ENCODE measurements at places on chromosomes 4 and X. TPM values are rescaled to one million over a fixed set of nuclear protein-coding genes. Genes with fewer than 3 reads are reported as not detected.

GRCh38 chr4:40228497-40229365, 31.9 kb downstream of the RHOH start:
- no peak overlapping the region for H3K27ac ChIP-seq
- no peak overlapping the region for H3K4me3 ChIP-seq
- no peaks in the 10 kb centered on the region for H3K36me3 ChIP-seq
- no peaks in the 10 kb centered on the region for H3K4me1 ChIP-seq
- H3K27me3 ChIP-seq: peaks cover 10% of the 10 kb centered on the region

- DNase-seq: no peak
Measured at GRCh38 chr4:100208964-100209363, 18.7 kb upstream of the DDIT4L start.

GRCh38 chrX:72123471-72124185, 8.1 kb downstream of the RTL5 start:
- DNase-seq: no peak
- H3K4me3 ChIP-seq: no peak overlapping the region
- H3K27ac ChIP-seq: no peak overlapping the region
- H3K36me3 ChIP-seq: no peaks in the 10 kb centered on the region
- peaks cover 22% of the 10 kb centered on the region for H3K27me3 ChIP-seq

DNA sequence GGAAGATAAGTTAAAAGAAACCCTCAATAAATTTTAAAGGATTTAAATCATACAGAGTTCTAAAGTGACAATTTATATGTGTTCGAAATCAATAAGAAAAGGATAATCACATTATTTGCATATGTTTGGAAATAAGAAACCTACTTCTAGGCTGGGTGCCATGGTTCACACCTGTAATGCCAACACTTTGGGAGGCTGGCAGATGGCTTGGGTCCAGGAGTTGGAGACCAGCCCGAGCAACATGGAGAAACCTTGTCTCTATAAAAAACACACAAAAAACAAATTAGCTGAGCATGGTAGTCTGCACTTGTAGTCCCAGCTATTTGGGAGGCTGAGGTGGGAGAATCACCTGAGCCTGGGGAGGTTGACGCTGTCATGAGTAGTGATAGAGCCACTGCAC, 8.1 kb upstream of the SAP30 start:
- H3K4me3 ChIP-seq: no peak overlapping the region
- H3K27me3 ChIP-seq: no peaks in the 10 kb centered on the region
- no peak overlapping the region for H3K27ac ChIP-seq
- peaks cover 4% of the 10 kb centered on the region for H3K36me3 ChIP-seq
- DNase-seq: no peak

Gene ZFP42
- not detected for total RNA-seq

Gene CT45A2
- not detected for total RNA-seq

Gene MAGEA2
- not detected for total RNA-seq

Gene TENM3
- 52.1 TPM for total RNA-seq

GRCh38 chr4:163598489-163598888, 104.0 kb downstream of the TMA16 start:
- no peak overlapping the region for H3K4me3 ChIP-seq
- H3K36me3 ChIP-seq: no peaks in the 10 kb centered on the region
- no peak for DNase-seq
- no peaks in the 10 kb centered on the region for H3K27me3 ChIP-seq

Gene HTN1
- total RNA-seq: not detected

Gene FREM3
- not detected for total RNA-seq

GRCh38 chr4:20612313-20612712, 87.9 kb upstream of the PACRGL start:
- peaks cover 18% of the 10 kb centered on the region for H3K4me1 ChIP-seq
- no peak for DNase-seq
- H3K4me3 ChIP-seq: no peak overlapping the region
- peaks cover 58% of the 10 kb centered on the region for H3K36me3 ChIP-seq

DNA sequence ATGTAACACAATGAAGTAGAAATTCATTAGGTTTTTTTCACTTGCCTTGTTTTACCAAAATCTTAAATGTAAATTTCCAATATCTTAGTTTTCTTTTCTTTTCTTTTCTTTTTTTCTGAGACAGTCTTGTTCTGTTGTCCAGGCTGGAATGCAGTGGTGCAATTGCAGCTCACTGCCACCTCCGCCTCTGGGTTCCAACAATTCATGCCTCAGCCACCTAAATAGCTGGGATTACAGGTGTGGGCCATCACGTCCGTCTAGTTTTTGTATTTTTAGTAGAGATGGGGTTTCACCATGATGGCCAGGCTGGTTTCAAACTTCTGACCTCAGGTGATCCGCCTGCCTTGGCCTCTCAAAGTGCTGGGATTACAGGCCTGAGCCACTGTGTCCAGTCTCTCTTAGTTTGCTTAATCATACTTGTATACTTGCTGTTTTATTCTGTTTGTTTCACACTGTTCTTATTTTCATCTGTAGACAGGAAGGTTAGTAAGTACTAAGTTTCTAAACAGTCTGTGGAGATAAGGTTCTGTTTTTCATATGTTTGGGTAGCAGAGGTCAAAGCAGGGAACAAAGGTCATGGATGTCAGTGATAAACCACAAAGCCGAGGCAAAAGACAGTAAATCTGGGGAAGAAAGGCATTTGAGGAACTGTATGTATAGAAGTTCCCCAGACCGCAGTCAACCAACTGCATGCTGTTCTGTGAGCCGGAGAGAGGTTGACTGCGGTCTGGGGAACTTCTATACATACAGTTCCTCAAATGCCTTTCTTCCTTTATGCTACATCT, 129.1 kb downstream of the CBR4 start:
- no peak for DNase-seq
- peaks cover 73% of the 10 kb centered on the region for H3K36me3 ChIP-seq
- H3K27me3 ChIP-seq: no peaks in the 10 kb centered on the region
- no peak overlapping the region for H3K27ac ChIP-seq
- no peak overlapping the region for H3K4me3 ChIP-seq

DNA sequence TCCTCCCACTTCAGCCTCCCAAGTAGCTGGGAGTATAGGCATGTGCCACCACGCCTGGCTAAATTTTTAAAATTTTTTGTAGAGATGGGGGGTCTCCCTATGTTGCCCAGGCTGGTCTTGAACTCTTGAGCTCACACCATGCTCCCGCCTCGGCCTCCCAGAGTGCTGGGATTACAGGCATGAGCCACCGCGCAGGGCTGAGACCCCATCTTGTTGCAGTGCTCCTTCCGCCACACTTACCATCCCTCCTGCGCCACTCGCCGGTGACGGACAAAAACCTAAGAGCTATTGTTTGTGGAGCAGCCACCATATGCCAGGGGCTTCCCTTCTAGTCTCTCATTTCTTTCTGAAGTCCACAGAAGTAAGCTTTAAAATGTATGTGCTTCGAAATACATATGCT, 34.5 kb downstream of the NSG1 start:
- H3K27me3 ChIP-seq: no peaks in the 10 kb centered on the region
- H3K4me1 ChIP-seq: no peaks in the 10 kb centered on the region
- H3K36me3 ChIP-seq: peaks cover 32% of the 10 kb centered on the region
- H3K4me3 ChIP-seq: no peak overlapping the region
- H3K27ac ChIP-seq: no peak overlapping the region
- DNase-seq: no peak

GRCh38 chrX:112450810-112451209, 228.9 kb downstream of the LHFPL1 start:
- H3K4me1 ChIP-seq: no peaks in the 10 kb centered on the region
- H3K27ac ChIP-seq: no peak overlapping the region
- no peak overlapping the region for H3K4me3 ChIP-seq
- DNase-seq: no peak

- peaks cover 49% of the 10 kb centered on the region for H3K27me3 ChIP-seq
- H3K4me1 ChIP-seq: peaks cover 84% of the 10 kb centered on the region
- peaks cover 71% of the 10 kb centered on the region for H3K36me3 ChIP-seq
- peak overlapping the region; percentile 51 for H3K27ac ChIP-seq
Measured at GRCh38 chr4:76993787-76994641, 44.5 kb downstream of the SEPTIN11 start.

Gene CPE
- total RNA-seq: 0.09 TPM

- peaks cover 28% of the 10 kb centered on the region for H3K4me1 ChIP-seq
- peak; percentile 78 for DNase-seq
- peak within 1 kb of the TSS; percentile 83 for H3K27ac ChIP-seq
- H3K36me3 ChIP-seq: peaks cover 21% of the 10 kb centered on the region
- peaks cover 21% of the 10 kb centered on the region for H3K27me3 ChIP-seq
Measured at GRCh38 chr4:41256740-41257256, at the start of gene UCHL1. UCHL1 (plus strand) TSS chr4:41256928; CDS start chr4:41256977, 49 bp downstream.

Gene SRPK3
- total RNA-seq: 0.72 TPM

DNA sequence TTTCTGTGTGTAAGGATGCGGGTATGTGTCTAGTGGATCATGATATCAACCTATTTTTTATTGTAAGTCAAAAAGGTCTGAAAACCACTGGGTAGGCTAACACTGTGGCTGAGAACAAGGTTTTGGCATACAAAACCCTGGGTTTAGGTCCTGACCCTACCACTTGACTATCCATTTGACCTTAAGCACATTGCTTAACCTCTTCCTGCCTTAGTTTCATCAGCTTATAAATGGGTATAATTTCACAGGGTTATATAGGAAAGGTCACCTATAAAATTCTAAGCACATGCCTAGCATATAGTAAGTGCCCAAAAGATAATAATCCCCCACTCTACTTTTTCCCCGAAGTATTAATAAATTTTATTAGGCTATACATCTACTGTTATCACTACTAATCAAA, 263.0 kb downstream of the UNC5C start:
- peaks cover 2% of the 10 kb centered on the region for H3K27me3 ChIP-seq
- no peaks in the 10 kb centered on the region for H3K36me3 ChIP-seq
- no peak for DNase-seq
- H3K4me1 ChIP-seq: no peaks in the 10 kb centered on the region

Gene DBET
- not detected for total RNA-seq

GRCh38 chr4:56186808-56187523, 200.3 kb downstream of the AASDH start:
- no peaks in the 10 kb centered on the region for H3K36me3 ChIP-seq
- peaks cover 5% of the 10 kb centered on the region for H3K27me3 ChIP-seq
- no peak for DNase-seq

DNA sequence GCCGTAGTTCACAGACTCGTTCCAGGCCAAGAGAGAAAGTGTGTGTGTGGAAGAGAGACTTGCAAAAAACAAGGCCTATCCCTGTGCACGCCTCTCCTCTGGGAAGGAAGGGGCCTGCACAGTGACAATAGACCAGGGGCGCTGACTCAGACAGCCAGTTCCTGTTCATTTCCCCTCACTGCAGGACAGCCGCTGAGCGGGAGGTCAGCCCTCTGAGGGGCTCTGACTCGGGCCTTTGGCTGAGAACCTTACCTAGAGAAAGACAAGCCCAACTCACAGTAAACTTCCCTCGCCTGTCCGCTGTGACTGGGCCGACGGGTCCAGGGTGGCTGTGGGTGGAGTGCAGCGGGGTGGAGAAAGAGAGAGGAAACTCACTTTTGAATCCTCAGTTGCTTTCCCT, 52.1 kb downstream of the RTL5 start:
- no peak overlapping the region for H3K4me3 ChIP-seq
- H3K27ac ChIP-seq: no peak overlapping the region
- H3K4me1 ChIP-seq: no peaks in the 10 kb centered on the region
- no peak for DNase-seq
- no peaks in the 10 kb centered on the region for H3K36me3 ChIP-seq
- peaks cover 11% of the 10 kb centered on the region for H3K27me3 ChIP-seq

DNA sequence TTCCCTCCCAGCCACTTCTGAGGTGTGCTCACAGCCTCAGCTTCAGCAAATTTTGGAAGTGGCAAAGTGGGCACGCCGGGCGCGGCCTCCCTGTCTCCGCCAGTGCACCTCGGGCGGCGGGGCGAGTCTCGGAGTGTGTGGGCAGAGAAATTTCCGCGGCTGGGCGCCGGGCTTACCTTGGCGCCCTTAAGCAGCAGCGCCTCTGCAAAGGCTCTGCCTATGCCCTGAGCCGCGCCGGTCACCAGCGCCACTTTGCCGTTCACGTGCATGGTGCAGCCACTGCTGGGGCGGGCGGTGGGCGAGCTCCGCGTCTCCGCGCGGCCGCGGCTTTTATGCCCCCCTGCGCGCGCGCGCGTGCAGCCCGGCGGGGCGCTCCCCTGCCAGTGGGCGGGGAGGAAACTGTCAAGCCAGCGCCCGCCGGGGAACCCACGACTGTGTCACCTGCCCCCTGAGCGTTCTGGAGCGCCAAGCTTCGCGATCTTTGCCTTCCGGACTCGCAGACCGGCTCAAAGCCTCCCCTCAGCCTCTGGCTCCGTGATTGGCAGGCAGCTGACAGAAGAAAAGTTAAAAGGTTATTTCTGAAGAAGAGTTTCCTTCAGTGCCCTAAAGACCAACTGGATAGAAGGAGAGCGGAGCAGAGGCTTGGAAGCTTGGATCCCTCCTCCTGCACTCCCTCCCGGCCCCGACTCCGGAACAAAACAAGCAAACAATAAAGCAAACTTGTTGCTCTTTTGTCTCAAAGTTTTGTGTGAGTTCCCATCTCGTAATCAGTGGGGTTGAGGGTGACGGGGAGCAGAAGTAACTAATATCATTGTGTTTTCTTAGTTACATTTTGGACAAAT, at the start of gene HPGD:
Gene HPGD (minus strand): TSS at position 306 of the 842 bp plus-strand sequence. CDS start 37 bp downstream, at position 269.
- no peaks in the 10 kb centered on the region for H3K36me3 ChIP-seq
- H3K27me3 ChIP-seq: 0 out of 2 replicates have a peak, but pooled peaks cover 6% of the 10 kb centered on the region
- no peak within 1 kb of the TSS for H3K27ac ChIP-seq
- no peaks in the 10 kb centered on the region for H3K4me1 ChIP-seq

DNA sequence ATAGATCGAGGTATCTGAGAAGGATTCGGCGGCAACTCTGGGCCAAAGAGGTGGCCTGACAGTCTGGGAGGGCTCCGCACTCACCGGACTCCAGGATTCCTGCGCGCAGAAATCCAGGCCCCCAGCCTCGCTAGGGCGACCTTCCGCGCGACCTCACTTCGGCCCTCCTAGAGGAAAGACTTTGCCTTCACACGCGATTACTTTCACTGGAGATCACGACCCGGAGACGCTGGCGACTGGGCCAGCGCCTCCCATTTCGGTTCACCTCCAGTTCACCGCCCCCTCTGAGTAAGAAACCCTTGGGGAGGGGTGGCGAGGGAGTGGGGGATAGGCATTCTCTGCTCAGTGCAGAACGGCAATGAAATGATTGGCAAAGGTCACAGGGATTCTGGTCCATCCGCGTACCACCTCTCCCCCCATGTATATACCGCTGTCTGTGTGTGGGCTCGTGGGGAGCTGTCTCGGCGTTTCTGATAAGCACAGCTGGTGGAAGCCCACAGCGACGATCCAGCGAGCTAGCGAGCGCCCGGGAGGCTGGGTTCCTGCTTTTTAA, 2.5 kb downstream of the POU3F4 start:
- H3K4me1 ChIP-seq: 0 out of 2 replicates have a peak, but pooled peaks cover 5% of the 10 kb centered on the region
- no peaks in the 10 kb centered on the region for H3K36me3 ChIP-seq
- H3K27ac ChIP-seq: no peak overlapping the region
- H3K4me3 ChIP-seq: peak overlapping the region; percentile 41
- H3K27me3 ChIP-seq: peaks cover 4% of the 10 kb centered on the region

DNA sequence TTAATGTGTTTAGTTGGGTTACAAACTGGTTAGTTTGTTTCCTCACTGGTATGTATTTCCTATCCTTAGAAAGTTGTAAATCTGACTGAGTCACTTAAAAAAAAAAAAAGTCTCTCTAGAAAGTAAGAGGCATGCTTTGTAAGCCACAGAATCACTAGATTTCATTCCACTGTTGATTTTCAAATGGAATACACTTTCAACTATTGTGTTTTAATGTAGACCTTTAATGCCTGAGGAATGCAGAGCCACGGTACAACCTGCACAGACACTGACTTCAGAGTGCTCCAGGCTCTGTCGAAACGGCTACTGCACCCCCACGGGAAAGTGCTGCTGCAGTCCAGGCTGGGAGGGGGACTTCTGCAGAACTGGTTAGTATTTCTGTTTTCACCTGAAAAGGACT, 88.6 kb downstream of the HHIP start:
- H3K4me3 ChIP-seq: peak overlapping the region; percentile 47
- H3K4me1 ChIP-seq: peaks cover 20% of the 10 kb centered on the region
- H3K36me3 ChIP-seq: no peaks in the 10 kb centered on the region
- DNase-seq: peak; percentile 50
- H3K27ac ChIP-seq: no peak overlapping the region
